ENCODE measurements at places on chromosomes 6 and 20.
A peak's percentile ranks its signal among the peaks of the same experiment; 100 is the strongest.

DNA sequence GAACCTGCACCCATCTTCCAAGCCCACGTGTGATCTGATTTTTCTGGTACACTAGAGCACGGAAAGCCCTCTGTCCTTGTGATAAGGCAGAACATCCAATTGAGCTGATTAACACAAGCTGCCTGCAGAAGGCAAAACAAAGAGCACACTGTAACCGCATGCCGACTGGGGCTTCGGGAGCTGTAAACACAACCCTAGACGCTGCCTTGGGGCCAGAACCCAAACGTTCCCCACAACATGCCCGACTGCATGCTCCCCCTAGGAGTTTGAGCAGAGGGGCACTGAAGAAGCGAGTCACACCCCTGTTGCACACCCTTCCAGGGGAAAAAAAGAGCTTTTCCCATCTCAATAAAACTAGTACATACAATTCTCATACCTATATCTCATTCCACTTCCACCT, 470.7 kb downstream of the HTR1B start:
- DNase-seq: no peak

DNA sequence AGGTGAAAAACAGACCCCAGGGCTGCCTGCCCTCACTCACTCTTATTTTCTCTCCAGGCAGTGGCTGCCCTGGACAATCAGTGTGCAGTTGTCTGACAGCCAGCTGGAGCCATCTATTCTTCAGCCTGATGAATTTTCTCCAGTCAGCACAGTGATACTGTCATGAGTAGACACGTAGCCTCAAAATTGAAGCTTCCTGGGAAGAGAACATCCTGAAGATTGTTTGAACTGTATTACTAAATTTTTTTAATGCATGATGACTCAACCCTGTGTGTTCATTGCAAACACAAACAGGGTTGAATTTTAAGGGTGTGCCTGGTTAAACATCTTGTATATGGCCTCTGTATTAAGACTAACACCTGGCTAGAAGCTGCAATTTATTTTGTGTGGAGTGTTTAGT, 49.8 kb upstream of the STXBP5 start:
- DNase-seq: peak; percentile 73

DNA sequence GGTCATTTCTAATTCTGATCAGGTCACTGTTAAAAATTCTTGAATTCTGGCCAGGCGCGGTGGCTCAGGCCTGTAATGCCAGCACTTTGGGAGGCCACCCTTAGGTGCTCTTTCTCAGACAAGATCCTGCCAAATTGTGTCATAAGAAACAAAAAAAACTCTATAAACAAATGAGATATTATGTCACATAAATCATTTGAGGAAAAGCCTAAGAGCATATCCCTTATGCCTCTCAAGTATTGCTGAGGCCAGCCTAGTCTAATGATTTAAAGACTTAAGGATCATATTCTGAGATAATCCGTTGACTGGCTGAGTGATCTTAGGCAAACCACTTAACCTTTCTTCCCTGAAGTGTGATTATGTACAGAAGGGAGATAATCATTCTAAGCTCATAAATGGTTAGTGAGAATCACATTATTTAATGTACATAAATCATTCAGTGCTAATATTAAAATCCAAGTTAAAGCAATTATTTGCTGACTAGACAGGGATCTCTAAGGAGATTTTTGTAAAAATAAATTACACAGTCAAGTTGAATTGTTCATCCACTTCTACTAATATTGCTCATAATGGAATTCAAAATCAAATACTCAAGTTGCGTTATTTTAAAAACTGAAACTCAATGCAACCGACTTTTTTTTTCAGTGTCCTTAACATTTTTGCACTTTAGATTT, 365.4 kb downstream of the PHF3 start:
- DNase-seq: no peak

- DNase-seq: no peak
Observed at GRCh38 chr6:105151644-105152043, 28.2 kb downstream of the POPDC3 start.

DNA sequence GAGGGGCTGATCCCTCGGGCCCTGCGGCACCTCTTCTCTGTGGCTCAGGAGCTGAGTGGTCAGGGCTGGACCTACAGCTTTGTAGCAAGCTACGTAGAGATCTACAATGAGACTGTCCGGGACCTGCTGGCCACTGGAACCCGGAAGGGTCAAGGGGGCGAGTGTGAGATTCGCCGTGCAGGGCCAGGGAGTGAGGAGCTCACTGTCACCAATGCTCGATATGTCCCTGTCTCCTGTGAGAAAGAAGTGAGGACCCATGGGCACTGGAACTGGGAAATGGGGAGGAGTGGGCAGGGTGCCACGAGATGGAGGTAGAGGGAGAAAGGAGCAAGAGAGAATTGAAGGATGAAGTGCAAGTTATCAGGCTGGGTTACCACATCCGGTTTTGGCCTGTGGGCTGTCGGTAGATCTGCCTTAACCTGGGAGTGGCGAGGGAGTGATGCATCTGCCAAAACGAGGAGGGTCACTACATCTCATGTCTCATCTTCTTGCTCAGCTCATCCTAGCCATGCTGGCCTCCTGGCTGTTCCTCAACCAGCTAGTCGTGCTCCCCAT, 5.4 kb upstream of the PHF1 start:
- DNase-seq: no peak

DNA sequence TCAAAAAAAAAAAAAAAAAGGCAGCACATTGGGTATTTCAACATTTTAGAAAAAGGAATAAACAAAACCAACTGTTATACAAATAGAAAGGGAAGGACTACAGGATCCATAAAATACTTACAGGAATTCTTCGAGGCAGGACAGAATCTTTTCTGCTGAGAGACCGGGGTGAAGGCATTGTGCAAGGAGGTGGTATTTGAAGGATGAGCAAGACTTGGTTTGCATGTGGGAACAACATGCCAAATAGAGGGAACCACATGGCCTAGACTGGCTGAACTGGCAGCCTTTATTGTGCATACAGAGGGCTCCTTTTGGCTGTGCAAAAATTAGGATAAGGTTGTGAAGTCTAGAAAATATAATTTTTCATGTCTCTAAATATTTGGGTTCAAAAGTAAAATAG, 62.9 kb downstream of the SCAND1 start:
- no peak for DNase-seq

DNA sequence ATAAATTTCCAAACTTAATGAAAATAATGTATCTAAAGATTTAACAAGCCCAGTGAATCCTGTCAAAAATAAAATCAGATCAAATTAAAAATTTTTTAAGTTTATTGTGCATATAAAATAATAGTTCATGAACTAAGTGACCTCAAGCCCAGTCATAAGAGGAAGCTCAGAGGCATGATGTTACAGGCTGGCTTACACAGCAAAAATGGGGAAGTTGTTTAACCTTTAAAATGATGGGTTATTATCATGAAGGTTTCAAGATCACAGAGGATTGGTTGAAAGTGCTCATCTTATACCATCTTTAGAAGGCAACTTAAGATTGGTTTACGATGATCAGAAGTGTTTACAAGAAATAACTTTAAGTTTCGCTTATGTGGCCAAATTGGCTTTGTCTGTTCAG, 102.5 kb downstream of the PAK5 start:
- DNase-seq: no peak

DNA sequence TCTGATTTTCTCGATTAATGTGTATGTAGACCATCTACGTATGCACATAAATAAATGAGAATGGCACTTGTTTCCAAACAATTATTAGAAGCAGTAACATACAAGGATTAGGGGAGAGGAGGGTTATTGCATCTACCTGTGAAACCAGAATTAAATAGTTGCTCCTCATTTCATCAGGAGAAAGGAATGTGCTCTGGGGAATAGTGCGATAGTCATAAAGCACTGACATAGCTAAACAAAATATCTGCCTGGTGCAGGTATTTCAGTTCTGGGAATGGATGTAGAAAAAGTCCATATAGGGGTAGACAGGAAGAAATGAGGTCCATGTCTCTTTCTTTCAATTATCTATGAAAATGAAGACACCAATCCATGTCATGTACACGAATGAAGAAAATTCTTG, 1.6 kb upstream of the ID4 start:
- DNase-seq: no peak

GRCh38 chr6:167571550-167571949, 246.7 kb downstream of the TTLL2 start:
- no peak for DNase-seq

- DNase-seq: no peak
Observed at GRCh38 chr20:3433744-3434143, 26.3 kb upstream of the DNAAF9 start.

DNA sequence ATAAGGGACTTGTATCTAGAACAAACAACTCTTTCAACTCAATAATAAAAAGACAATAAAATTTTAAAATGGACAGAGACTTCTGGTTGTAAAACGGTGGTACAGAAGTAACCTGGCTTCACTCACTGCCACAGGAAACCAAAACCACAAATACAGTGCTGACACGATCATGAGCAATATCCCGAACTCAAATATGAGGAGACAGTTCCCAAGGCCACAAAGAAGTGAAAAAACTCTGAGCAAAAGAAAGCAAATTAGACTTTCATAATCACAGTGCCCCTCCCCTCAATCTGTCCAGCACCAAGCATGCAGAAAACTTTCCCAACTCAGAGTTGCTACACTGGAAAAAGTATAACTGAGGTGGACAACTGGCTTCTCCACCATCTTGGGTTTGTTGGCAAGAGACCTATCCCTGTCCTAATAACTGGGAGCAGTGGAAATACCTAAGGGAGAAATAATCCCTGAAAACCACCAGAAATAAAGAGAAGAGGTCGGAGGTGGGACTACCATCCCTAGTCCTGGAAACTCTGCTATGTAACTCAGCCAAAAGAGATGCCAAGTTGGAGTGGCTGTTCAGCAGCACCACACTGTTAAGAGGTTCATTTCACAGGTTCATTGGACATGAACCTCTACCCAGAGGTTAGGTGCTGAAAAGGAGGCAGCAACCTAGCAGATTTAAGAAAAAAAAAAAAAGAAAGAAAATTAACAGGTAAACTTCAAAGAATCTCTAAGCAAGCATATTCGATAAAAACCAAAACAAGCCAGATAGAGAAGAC, 55.5 kb downstream of the REV3L start:
- DNase-seq: peak; percentile 87

DNA sequence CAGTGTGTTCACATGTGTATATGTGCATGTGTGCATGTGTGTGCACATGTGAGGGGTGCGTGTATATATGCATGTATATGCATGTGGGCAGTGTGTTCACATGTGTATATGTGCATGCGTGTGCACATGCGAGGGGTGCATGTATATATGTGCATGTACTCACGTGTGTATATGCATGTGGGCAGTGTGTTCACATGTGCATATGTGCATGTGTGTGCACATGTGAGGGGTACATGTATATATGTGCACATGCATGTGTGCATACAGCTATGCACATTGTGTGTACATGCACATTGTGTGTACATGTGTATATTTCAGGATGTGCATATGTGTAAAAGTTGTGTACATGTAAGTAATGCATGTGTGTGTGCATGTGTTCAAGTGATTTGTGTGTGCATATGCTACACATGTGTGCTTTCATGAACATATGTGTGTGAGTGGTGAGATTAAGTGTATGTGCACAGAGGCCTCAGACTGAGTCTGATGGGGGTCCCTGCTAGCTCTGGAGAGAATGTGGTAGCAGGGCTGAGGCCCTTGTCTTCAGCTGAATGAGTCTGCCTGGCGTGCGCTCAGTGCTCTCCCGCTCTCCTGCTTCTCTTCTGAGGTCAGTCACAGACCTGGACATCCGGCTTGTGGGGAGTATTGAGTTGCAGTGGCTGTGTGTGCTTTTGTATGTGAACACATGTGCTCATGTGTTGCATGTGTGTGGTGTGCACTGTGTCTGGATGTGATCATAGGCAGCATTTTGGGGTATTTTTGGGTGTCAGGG, 19.9 kb upstream of the MYT1 start:
- no peak for DNase-seq

GRCh38 chr6:20055916-20056315, 156.4 kb downstream of the MBOAT1 start:
- DNase-seq: no peak

DNA sequence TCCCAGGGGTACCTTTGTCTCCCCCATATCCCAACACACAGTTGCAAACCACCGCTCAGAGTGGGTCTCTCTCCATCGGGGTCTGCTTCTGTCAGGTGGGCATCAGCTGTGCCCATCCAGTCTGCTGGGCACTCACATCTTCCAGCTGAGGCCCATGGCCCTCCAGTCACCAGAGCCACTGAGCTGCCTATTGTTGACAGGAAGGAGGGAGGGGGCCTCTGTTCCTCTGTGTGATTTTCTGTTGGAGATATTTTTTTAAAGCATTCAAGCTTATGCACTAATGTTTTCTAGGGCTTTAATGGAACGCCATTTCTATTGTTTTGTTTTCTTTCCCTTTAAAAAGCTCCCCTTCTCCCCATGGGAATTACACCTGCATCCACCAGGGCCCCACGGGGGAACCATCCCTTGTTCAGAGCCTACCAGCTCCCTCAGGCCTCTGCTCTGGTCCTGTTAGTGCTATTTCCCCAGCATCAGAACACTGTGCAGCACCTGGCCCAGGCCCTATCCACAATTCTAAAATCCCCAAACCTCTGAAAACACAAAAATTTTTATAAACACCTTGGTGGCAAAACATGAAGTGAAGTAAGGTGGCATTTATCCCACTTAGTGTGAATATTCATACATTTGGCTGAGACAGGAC, 326.2 kb downstream of the CD83 start:
- no peak for DNase-seq

DNA sequence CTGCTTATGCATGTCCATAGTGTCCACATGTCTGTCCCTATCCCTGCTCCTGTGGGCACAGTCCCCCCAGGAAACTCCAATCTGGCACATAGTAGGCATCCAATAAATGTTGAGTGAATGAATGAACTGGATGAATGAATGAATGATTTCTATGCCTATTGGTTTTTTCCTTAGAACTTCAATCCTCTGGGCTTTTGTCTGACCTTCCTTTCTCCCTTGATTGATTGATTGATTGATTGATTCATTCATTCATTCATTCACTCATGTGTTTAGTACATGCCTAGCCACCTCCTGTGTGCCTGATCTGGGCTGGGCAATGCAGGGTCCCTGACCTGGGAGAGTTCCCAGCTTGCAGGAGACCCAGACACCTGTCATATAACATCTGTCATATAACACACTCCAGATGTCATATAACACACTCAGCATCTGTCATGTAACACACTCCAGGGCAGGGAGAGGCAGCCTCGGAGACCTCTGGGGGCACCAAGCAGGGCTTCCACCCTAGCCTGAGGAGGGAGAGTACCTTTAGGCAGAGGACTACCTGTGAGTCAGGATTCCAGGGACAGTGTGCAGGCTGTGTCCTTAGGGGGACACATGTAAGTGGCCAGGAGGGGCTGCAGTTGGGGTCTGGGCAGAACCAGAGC, 17.9 kb downstream of the VSTM2L start:
- no peak for DNase-seq

GRCh38 chr6:43865932-43866645, 96.1 kb downstream of the VEGFA start:
- no peak for DNase-seq

DNA sequence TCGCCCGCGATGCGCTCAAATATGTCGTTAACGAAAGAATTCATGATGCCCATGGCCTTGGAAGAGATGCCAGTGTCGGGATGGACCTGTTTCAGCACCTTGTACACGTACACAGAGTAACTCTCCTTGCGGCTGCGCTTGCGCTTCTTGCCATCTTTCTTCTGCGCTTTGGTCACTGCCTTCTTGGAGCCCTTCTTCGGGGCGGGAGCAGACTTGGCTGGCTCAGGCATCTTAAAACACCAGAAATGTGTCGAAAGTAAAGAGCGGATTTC, 36.4 kb downstream of the HFE start:
- DNase-seq: no peak

Data from fibroblast of skin of back (primary cell).